MCF 10A (cell line): ENCODE measurements at places on chromosomes 13 and 19.

GRCh38 chr13:29483623-29484022, 111.9 kb downstream of the SLC7A1 start:
- DNase-seq = no peak

DNA sequence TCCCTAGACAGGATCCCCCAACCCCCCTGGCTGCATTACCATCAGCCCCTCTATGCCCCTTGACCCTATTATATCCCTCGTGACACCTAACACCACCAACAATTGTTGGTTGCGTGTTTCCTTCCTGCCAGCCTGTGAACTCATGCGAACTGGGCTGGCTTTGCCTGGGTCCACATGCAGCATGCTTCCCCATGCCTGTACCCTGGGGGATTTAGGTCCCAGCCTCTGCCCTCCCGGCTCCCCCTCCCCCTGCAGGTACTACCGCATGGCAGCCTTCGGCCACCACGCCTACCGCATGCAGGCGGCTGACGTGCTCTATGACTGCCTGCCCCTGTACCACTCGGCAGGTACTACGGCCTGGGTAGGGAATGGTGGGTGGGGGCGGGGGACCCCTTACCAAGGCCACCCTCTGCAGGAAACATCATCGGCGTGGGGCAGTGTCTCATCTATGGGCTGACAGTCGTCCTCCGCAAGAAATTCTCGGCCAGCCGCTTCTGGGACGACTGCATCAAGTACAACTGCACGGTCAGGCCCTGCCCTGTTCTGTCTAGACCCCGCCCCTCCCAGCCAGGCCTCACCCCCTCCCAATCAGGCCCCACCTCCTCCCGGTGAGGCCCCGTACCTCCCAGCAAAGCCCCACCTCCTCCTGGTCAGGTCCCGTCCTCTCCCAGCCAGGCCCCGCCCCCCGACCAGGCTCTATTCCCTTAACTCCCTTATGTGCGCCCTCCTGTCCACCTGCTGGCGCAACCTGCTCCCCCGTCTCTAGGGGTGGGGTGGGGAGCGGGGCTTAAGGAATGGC, 18.5 kb downstream of the SLC27A1 start:
- DNase-seq = peak; percentile 67

- DNase-seq = peak; percentile 56
Measured at GRCh38 chr19:16496613-16496983, 404 bp downstream of the C19orf44 start.

- no peak for DNase-seq
Measured at GRCh38 chr19:8468761-8469373, 24.1 kb downstream of the HNRNPM start.

DNA sequence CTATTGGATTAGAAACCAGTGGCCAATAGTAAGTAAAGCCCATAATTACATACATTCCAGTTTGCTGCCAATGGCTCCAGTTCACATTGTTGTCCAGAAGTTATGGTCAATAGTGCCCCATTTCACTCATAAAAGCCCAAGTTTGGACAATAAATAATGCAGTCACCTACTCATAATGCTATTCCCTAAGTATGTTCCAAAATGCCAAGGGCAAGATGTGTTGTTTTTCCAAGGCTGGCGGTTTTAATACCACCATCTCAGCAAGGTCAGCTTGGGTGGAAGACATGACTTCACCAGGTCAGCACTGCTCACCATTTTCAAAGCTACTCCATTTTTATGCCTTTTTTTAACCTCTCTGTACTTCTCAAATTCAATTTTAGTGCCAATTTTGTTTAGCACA, 32.7 kb downstream of the KCTD12 start:
- peak; percentile 49 for DNase-seq

- no peak for DNase-seq
Measured at GRCh38 chr19:31354316-31354715, 5.1 kb upstream of the TSHZ3 start.

GRCh38 chr19:3047496-3048189, 14.7 kb downstream of the TLE5 start:
- peak; percentile 85 for DNase-seq

DNA sequence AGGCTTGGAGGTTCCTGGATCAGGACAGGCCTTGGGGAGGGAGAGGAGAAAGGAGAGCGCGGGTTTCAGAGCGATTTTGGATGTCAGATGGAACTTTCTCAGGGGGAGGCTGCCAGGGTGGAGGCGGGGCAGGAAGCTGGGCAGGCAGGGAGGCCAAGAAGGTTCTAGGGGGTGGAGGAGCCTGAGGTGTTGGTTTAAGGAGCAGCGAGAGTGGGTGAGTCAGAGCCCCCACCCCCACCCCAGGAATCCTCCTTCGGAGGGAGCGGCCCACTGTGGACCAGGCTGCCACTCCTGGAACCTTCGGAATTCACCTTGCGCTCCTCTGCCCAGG, 15.9 kb upstream of the NOP53 start:
- DNase-seq = peak; percentile 98

GRCh38 chr13:73464758-73465616, 406.2 kb downstream of the KLF5 start:
- DNase-seq = peak; percentile 2

- peak; percentile 5 for DNase-seq
Measured at GRCh38 chr19:16376649-16377048, 52.0 kb downstream of the KLF2 start.

DNA sequence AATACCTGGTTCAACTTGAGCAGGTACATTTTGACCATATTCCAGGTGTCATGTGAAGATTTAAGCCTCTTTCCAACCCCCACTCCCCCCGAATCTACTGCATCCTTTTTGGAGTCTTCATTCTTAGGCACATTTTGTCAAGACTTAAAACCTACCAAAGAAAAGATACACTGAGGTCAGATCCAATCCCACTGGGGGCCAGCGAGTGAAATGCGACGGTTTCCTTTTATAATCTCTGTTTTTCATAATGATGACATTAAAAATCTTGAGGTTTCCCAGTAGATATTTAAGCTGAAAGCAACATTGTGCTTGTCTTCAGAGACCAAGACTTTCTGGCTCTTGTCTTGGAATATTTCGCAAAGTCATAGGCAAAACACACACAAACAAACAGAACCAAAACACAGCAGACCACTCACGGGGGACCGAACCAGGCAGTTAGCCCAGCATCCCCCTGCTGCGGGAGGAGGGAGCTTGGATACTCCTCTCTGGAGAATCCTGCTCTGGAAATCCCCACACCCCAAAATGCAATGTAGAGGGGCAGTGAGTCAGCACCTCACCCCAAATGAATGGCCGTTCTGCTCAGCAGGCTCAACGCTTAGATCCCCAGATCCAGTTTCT, 506 bp upstream of the GAS6 start:
- peak; percentile 11 for DNase-seq

DNA sequence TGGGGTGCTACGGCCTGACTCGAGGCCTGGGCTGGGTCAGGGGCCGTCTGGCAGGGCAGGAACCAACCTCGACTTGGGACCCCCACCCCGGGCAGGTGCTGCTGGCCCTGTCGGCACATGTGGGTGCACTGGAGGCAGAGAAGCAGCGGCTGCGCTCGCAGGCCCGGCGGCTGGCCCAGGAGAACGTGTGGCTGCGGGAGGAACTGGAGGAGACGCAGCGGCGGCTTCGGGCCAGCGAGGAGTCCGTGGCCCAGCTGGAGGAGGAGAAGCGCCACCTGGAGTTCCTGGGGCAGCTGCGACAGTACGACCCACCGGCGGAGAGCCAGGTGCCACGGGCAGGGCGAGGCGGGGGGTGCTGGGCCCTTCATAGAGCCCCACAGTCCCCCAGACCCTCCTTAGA, 5.9 kb downstream of the KLC3 start:
- DNase-seq = no peak

DNA sequence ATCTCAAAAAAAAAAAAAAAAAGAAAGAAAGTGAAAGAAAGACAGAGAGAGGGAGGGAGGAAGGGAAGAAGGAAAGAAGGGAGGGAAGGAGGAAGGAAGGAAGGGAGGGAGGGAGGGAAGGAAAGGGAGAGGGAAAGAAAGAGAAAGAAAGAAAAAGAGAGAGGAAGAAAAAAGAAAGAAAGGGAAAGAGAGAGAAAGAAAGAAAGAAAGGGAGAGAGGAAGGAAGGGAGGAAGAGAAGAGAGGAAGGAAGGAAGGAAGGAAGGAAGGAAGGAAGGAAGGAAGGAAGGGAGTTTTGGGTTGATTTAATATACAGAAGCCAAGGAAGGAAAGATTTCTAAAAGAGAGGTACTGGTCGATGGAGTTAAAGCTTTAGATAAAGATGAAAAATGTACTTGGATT, 28.8 kb downstream of the DEDD2 start:
- DNase-seq = no peak

- no peak for DNase-seq
Measured at GRCh38 chr13:98275681-98276171, 98.7 kb upstream of the RNF113B start.

GRCh38 chr13:99307247-99307646, at the start of gene GPR183:
TSS of gene GPR183 (minus strand) at chr13:99307399. CDS start at chr13:99296145, 11,254 bp downstream.
- DNase-seq = no peak

- no peak for DNase-seq
Measured at GRCh38 chr19:43408043-43408442, 6.6 kb upstream of the TEX101 start.

DNA sequence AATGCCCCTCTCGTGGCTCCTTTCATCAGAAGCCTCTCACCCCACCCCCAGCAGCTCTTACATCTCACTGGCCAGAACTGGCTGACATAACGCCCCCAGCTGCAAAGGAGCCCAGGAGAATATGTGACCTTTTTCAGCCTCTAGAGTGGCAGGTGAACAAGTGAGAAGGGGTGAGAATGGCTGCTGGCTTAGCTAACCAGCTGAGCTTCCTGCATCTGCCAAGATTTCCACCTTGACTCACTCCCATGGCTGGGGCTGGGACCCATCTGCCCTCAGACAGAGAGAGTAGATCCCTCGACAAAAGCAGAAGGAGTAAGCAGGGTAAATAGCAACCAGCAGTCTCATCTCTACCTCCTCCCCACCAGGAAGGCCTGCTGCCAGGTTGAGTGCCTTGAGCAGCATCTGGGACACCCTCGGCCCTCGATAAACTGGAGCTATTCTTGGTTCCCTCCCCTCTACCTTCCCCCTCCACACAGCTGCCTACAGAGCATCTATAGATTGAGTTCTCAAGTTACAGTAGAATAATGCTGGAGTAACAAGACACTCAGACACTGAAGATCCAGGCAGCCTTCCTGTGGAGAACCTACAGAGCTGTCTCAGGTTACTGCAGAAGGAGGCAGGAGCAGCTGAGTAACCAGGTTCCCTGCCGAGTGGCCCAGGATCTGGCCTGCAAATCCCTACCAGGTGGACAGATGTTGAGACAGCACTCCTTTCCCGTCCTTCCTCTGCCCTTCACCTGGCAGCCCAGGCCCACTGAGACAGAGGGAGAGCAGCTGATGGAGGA, 15.5 kb downstream of the KASH5 start:
- DNase-seq = peak; percentile 60

DNA sequence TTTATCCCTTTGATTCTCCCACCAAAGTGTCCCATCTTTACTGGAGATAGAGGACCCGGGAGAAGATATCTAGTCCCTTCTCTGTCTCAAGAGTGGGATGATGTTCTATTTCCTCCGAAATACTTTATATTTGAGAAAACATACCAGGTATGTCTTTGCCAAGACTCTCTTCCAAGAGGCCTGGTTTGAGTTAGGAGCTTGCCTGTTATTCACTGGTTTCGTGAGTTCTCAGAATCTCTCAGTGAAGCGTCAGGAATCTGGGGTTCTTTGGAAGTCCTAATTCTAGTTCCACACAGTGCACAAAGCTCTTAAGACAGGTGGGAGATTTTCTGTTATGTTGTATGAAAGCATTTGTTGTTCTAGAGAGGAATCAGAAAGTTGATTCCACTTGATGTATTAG, 182.0 kb downstream of the DNAJC15 start:
- no peak for DNase-seq

- peak; percentile 90 for DNase-seq
Measured at GRCh38 chr19:15248648-15249527, 16.6 kb upstream of the EPHX3 start.

- DNase-seq = no peak
Measured at GRCh38 chr19:50501186-50501567, 9.8 kb downstream of the JOSD2 start.

DNA sequence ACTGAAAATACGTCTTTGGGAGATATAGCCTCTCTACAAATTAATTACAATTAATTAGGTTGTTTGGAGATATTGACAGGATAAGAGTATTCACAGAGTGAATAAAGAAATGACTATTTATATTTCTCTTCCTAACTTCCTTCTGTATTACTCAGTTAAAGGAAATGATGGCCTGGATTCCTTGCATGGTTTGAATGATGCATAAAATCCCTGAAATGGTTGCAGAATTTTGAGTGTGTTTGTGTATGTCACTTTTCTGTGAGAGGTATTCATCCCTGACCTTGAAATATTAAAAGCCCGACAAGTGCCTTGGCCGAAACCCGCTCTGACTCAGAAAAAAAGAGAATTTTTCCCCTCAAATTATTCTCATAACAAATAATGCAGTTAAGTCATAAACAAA, 90.0 kb downstream of the PDS5B start:
- no peak for DNase-seq

DNA sequence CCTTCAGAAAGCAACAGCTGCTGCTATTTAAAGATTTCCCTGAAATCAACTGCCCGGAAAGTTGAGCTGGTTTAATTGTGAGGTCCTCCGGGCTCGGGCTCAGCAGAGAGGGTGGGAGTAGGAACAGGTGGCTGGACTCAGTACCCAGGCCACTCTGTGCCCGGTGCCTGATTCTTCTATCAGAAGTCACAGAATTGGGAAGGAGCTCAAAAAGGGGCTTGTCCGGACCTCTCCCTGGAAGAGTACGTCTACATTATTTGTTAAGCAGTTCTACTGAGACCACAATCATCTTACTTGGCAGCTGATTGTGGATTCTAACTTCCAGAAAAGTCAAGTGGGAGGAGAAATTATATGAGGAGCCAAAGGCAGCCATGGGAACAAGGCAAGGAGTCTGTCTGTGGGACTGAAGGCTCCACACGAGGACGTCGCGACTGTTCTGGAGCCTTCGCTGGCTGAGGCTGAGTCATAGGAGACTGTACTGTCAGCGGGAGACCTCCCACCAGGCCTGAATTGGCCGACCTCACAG, 91.7 kb upstream of the ANKRD10 start:
- DNase-seq = no peak

DNA sequence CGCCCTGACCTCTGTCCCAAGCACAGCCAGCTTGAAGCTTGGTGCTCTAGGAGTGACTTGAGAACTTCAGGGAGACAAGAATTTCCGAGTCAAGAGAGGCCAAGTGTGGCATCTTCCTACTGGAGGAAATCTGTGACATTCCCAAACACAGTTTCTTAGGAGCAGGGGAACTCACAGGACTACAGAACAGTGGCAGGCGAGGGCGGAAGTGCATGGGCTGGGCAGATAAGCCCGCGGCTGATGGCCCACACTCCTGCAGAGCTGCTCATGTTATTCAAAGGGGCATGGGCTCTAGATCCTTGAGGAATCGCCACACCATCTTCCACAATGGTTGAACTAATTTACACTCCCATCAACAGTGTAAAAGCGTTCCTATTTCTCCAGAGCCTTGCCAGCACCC, 168.8 kb downstream of the KATNAL1 start:
- DNase-seq = no peak

GRCh38 chr13:68128297-68128915, 898.3 kb upstream of the PCDH9 start:
- DNase-seq = no peak

- no peak for DNase-seq
Measured at GRCh38 chr13:35768073-35768472, 291.6 kb upstream of the MAB21L1 start.

- peak; percentile 29 for DNase-seq
Measured at GRCh38 chr13:110444226-110444653, 117.3 kb downstream of the RAB20 start.

- DNase-seq = no peak
Measured at GRCh38 chr19:28885965-28886364, 327.0 kb downstream of the UQCRFS1 start.

- peak; percentile 66 for DNase-seq
Measured at GRCh38 chr19:55355213-55355821, 798 bp upstream of the COX6B2 start.
